Urothelium cell line (cell line): ENCODE measurements at places on chromosomes 7 and 10.
A peak's percentile ranks its signal among the peaks of the same experiment; 100 is the strongest.

DNA sequence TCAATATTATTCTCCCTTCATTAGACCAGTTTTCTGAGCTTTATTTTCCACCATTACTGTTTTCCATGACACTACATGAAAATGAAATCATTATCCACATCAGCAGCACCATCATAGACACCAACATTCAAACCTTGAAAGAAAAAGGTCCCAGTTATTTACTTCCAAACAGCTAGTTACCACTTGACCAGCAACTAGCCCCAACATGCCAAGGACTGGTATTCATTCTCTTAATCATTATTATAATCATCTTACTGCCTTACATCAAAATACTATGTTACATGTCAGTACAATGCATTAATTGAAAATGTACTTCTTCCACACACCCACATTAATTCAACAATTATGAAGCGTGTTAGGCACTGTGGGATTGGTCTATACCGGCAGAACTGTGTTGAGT, 199.4 kb downstream of the TSPAN12 start:
- DNase-seq: no peak

DNA sequence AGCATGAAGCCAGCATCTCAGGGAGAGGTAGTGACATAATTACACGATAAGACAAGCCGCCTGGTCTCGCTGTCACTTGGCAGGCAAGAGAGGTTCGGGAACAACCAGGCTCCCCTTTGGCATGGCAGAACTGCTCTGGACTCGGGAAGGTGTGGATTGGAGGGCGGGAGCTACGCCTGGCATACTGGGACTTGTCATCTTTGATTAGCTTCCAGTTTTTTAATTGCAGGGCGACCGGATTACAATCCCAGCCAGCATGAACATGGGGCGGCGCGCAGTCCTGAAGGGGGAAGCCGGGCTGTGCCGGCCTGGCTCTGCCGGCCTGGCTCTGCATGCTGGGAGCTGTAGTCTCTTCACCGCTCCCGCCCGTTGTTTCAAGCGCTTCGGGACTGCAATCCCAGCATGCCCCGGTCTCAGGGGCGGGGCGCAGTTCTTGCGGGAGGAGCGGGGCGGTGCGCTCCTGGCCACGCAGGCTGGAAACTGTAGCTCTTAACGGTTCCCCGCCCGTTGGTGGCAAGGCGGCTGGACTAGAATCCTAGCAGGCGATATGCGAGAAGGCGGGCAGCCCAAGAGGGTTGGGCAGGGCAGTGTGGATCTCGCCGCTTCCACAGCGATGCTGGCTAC, 45.5 kb upstream of the ZNF716 start:
- DNase-seq: peak; percentile 93

- DNase-seq: no peak
Measured at GRCh38 chr7:105905209-105905909, 29.0 kb upstream of the ATXN7L1 start.

DNA sequence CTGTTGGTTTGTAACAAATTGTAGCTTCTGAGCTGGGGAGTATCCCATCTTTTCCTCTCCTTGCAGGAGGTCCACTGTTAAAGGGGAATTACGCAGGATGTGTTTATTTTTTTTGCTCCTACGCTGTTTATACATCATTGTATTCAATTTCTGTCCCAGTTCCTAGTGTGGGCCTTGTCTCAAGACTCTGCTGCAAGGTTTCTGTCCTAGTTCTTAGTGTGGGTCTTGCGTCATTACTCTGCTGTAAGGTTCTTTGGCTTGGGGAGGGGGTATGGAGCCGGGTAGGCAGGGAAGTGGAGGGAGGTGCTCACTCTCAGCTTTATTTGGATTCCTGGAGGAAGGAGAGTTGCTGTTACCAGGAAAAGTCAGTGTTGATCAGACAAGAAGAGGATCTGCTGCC, 64.0 kb upstream of the TRIM8 start:
- DNase-seq: no peak
